AG09309 (cell line): ENCODE measurements at places on chromosomes 7 and 10.

DNA sequence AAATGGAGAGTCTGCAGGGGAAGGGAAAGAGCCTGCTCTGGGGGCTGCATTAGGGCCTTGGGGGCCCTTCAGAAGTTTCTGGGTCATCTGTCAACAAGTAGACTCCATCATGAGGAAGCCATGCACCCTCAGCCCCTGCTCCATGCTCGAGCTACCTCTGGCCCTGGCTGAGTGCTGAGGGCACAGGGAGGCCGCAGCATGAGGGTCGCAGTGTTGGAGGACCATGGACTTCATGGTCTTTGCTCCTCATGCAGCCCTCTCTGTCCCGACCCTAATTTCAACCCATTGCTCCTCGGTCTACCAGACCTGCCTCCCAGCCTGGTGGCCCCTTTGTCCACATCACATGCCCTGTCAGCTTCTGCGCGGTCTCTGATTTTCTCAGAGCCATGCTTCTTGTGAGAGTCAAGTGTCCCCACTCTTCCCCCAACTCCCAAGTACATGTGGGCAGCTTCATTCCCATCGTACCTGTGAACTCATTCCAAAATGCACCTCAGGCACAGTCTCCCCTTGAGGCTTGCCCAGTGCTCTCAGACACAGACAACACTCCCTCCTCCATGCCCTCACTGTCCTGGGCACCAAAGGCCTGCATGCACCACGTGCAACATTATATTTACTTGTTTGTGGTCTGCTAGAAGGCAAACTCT is 14.7 kb downstream of the ZNF488 start:
- no peak for DNase-seq

DNA sequence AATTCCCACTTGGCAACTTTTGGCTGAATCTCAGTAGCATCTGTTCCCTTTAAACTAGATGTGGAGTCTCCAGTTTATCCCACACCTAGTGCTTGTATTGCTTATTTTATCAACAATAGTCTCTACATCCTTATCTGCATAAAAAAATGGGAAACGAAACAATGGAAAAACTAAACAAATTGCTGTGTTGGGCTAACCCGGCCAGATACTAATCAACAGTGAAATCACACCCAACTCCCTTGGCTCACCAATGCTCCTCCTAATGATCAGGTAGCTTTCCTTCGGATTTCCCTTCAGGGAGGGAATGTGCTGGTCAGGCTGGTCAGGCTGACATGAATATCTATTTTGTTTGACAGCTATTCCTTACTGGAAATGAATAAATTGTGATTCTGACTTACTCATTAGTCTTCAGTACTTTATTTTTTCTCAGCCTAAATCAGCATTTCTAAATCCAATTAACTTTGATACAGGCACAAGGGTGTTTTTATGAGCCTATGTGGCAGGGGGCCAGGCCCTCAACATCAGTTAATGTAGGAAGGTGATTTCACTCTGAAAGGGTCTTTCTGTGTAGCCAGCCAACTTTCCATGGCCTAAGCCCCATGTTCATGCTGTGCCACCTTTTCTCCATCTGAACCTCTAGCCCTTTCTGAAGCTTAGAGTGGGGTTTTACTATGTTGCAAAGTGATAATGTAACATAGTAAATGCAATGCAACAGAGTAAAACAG is 170.5 kb upstream of the NPSR1 start:
- no peak for DNase-seq

GRCh38 chr10:44301781-44302355 is 83.0 kb downstream of the CXCL12 start:
- DNase-seq, result no peak

DNA sequence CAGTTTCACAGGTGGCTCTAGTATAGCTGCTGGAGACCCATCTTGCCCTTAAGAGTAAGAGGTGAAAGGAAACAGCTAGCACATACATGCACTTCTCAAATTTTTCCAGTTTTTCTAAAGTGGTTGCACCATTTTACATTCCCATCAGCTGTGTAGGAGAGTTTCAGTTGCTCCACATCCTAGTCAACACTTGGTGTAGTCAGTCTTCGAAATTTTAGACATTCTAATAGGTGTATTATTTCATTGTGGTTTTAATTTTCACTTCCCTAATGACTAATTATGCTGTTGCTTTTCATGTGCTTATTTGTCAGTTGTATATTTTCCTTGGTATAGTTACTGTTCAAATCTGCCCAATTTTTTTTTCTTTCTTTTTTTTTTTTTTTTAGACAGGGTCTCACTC is 9.5 kb upstream of the HACD1 start:
- DNase-seq, result no peak

DNA sequence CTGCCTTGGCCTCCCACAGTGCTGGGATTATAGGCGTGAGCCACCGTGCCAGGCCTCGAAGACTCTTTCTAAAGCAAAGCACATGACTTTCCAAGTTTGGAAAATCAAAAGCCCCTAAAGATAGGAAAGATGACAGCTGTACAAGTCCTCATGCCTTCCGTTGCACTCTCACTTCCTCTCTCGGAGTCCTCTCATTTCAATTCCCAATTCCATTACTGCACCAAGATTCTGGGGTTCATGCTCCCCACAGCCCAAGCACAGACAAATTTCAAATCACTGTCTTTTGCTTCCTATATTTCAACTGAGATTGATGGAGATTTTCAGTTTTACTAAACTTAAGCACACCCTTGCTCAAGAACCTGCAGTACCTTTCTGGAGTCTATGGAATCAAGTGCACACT is 10.9 kb upstream of the PLAU start:
- DNase-seq, result no peak

- no peak for DNase-seq
Measured at GRCh38 chr7:127208860-127209259, 43.9 kb downstream of the GRM8 start.

GRCh38 chr7:41808541-41808940 is 105.7 kb upstream of the INHBA start:
- DNase-seq, result no peak

DNA sequence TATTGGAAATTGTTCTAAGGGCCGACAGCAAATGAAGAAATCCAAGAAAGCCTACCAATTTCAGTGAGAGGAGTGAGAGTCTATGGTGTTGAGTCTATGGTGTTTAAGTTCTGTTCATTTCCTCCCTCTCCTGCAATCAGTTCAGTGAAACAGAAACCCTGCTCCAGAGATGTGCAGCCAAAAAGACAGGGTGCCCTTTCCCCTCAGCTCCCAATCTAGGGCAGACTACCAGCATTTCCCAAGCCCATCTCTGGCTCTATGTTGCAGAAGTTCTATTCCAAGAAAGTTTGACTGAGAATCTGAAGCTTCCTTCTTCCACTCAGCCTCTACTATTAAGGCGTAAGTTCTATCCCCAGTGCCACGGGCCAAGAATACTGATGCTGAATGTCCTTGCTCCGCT is 18.5 kb upstream of the ALOX5 start:
- DNase-seq, result no peak
